ENCODE measurements at places on chromosomes 3 and 15.

GRCh38 chr3:13656584-13657301 is 107.8 kb downstream of the FBLN2 start:
- no peak for DNase-seq

DNA sequence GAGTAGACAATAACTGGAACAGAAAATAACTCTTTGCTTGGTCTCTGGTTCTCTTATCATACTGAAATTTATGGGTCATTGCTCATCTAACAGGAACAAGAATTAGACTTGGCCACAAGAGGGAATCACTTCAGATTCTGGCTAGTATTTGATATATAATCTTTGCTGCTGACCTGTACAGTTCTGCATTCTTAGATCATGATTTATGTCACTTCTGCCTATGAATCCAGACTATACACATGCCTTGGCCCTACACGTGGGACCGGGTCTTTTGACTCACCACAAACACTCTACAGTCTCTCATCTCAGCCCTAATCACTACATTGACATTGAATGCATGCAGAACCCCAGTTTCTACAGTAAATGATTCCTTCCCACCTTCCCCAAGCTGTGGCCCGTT is 162.5 kb upstream of the SOX2 start:
- no peak for DNase-seq

GRCh38 chr3:53159156-53160060 is 1.6 kb upstream of the PRKCD start:
- DNase-seq: no peak

GRCh38 chr3:121696186-121696585 is 35.5 kb upstream of the HCLS1 start:
- no peak for DNase-seq

DNA sequence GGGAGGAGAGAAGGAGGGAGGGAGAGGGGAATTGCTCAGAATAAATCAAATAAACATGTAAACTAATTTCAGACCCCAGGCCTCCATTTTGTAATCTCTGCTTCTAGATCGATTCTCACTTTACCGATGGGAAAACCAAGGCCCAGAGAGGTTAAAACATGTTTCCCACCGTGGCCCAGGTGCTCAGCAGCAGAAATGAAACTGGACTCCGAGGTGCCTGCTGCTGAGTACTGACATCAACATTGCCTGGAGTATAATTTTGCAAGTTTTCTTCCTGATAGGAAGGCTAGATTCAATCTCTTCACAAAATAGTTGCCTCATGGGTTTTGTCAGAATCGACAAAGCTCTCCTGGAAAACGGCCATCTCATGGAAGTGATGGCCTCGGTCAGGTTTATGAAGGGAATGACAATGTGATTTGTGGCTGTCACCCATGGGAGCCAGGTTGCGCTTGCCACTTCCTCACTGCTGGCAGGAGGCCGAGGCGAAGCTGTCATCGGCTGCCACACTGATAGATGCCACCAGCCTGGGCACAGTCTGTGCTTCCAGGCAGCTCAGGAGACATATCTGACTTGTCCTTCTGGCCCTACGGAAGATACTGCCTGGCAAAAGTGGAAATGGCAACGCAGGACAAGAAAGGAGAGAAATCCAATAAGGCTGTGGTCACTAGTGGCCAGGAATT is 133.1 kb upstream of the LRRN1 start:
- DNase-seq: no peak

DNA sequence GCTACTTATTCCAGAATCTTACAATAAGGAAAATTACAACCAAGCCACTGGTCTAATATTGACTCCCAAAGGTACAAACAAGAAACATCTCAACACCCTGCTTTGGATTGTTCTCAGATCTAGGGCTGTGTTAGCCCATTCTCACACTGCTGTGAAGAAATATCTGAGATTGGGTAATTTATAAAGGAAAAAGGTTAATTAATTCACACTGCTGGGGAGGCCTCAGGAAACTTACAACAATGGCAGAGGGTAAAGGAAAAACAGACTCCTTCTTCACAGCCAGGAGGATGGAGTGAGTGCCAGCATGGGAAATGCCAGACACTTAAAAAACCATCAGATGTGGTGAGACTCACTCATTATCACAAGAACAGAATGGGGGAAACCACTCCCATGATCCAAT is 208.3 kb downstream of the ULK4 start:
- DNase-seq: no peak

DNA sequence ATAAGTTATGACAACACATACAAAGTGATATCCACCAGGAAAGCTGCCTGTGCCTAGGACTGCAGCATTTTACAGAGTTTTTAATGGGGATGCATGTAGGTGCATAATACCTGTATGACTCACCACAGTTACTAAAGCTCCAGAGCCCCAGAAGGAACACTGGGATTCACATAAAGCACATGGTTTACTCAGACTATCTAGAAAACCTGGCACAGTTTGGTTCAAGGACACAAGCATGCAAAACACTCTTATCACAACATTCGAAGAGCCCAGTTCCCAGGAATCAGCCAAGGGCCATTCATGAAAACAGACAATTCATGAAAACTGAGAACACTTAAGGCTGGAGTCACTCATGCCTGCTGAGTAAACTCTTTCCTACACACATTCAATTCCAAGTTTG is 261.0 kb downstream of the PYDC2 start:
- DNase-seq: no peak

DNA sequence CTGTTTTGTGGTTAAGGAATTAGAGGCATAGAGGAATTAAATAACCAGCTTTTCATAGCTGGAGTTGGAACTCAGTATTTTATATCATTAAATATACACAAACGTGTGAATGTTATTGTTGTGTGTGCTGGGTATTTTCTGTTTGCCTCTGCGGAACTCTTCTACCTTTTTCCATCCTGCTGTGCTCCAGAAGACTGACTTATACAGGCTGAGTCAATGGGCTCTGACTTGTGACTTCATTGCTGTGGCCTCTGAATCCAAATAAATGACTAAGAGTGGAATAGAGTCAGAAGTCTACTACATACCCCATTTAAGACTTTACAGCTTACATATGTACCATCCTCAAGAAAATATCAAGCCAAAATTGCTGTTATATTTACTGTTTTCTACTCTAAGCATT is 17.6 kb downstream of the ARIH1 start:
- DNase-seq: no peak

- no peak for DNase-seq
Observed at GRCh38 chr3:150251187-150252062, 156.7 kb upstream of the TSC22D2 start.

DNA sequence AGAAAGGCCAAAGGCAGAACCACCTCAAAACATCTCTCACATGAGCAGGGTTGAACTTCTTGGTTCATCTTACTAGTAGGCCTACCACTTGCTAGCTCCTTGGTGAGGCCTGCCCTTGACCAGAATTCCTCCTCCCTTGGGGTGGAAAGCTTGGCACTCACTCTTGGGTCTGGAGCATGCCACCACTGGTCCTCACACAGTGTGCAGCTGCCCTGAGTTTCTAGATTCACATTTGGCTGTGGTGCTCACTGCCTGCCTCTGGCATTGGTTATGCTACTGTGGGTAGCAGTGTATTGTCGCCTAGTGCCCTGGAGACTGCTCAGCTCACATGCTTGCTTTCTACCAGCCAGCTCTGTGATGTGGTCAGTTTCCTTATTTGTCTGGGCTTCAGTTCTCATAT is 23.7 kb downstream of the OXNAD1 start:
- no peak for DNase-seq

DNA sequence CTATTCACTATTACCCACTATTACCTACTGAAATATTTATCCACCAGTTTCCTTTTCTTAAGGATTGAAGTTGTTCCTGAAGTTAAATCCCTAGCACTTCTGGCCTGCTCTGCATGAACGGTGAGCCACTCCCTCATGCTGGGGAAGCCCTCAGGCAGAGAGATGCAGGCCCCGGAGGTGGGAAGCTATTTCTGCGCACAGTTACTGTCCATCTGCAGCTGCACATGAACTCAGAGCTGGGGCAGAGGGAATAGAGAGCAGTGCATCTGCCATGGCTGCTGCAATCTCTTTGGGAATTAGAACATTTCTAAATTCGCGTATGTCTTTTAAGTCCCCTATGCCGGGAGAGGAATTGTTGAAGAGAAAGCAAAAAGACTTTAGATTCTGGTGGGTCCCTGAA is 6.3 kb upstream of the GALNT15 start:
- no peak for DNase-seq

DNA sequence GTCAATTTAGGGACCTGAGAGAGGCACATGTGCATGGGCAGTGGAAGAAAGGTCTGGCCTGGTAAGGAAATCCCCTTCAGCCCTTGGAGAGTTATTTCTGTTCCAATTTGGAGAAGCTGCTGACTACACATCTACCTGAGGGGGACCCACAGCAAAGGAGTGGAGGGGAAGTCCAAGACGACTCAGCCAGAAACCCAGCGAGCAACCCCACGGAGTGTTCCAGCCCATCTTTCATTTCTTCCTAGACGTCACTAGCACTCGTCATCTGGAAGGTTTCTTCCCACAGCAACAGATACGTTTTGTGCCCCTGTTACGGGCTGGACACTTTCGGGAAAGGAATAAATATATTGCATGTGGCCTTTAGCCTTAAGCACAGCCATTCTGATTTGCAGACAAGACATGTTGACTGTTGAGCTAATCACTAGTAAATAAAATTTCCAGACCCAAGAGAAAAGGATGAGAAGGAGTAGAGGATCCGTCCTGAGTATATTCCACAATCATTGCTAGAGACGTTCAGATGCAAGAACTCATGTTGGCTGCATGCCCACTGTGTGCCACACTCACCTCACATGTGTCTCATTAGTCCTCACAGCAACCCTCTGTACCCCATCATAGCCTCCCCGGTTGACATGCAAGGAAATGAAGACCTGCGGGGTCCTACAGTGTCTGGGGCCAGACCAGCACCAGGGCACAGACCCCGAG is 7.8 kb upstream of the FAM174B start:
- no peak for DNase-seq

DNA sequence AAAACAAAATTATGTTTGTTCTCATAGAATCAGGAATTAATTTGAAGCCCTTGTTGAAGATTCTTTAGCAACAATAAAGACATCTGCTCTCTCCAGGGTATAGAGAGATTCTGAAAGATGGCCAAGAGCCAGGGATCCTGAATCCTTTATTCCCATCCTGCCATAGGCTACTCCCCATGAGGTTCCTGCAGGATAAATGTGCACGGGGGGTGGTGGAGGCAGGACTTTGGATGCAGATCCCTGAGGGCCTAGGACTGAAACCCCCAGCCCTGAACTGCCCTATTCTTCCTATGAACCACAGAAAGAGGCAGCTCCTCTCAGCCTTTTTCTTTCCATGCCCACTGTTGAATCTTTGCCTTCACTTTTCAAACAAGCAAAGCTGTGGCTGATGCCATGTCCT is 17.1 kb downstream of the TMEM108 start:
- DNase-seq: no peak

DNA sequence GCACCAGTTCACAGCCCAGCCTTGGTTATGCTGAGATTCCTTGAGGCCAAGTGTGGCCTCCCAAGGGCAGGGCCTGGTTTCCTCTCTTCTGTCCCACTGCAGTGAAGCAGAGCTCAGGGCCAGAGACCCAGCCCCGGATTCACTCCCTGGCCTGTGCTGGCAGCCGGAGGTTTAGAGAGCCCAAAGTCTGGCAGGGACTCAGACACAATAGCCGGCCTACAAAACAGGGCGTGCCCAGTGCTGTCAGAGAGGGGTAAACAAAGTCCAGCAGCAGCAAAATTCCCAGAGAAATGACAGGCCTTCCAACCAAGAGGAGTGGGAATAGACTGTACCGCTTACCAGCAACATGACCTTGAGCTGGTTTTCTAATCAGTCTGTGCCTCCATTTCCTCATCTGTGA is 14.0 kb downstream of the VIPR1 start:
- no peak for DNase-seq

- DNase-seq: no peak
Observed at GRCh38 chr15:59723687-59724346, 34.7 kb upstream of the BNIP2 start.

GRCh38 chr3:49032646-49033304 is 3.6 kb upstream of the IMPDH2 start:
- no peak for DNase-seq

- no peak for DNase-seq
Observed at GRCh38 chr3:9669720-9670432, 20.6 kb downstream of the MTMR14 start.

GRCh38 chr3:11019116-11019819 is 26.7 kb downstream of the SLC6A1 start:
- no peak for DNase-seq

DNA sequence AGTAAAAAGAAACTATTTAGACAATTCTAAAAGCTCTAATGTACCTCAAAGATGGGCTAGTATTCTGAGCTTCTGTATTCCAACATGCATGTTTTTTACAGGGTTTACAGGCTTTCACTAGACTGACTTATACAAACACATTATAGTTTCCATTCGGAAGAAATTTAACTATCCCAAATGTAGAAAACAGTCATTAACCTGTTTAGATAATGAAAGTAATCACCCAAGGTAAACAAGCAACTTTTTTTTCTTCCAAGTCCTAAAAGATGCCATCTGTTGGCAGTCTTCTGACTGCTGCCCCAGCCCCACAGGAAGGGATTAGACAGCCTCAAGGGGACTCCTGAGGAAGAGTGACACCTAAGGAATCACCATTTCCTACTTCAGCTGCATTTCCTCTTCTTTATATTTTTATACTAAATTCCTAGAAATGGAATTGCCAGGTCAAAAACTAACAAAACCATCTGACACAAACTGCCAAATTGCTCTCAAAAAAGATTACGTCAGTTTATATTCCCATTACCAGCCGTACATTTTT is 25.5 kb downstream of the SIN3A start:
- no peak for DNase-seq

DNA sequence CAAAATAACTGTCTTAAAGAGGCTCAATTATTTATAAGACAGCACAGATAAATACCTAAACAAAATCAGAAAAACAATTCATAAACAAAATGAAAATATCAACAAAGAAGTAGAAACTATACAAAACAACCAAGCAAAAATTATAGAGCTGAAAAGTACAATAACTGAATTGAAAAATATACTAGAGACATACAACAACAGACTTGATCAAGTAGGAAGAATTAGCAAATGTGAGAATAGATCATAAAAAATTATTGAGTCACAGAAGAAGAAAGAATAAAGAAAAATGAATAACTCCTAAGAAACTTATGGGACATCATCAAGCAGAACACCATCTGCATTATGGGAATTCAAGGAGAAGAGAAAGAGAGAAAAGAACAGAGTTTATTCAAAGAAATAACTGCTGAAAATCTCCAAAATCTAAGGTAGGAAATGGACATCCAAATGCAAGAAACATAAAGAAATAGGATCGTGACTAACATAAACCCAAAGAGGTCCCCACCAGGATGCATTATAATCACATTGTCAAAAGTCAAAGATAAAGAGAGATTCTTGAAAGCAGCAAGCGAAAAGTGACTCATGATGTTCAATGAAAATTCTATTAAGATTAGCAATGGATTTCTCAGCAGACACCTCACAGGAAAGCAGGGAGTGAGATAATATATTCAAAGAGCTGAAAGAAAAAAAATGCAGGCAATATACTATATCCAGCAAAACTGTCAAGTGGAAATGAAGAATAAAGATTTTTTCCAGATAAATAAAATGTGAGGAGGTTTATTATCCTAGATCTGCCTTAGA is 85.9 kb downstream of the DCLK3 start:
- no peak for DNase-seq

- DNase-seq: no peak
Observed at GRCh38 chr15:66080717-66081398, 172.7 kb downstream of the MEGF11 start.
